B cell (primary cell): ENCODE measurements at places on chromosomes 16 and 17. TPM values are rescaled to one million over a fixed set of nuclear protein-coding genes. Genes with fewer than 3 reads are reported as not detected.
A peak's percentile ranks its signal among the peaks of the same experiment; 100 is the strongest.

GRCh38 chr17:45315648-45316433, 979 bp downstream of the MAP3K14 start:
- DNase-seq, result no peak

RAPGEFL1 gene
- total RNA-seq, result 5.4 and 5.6 TPM in 2 replicates

DNA sequence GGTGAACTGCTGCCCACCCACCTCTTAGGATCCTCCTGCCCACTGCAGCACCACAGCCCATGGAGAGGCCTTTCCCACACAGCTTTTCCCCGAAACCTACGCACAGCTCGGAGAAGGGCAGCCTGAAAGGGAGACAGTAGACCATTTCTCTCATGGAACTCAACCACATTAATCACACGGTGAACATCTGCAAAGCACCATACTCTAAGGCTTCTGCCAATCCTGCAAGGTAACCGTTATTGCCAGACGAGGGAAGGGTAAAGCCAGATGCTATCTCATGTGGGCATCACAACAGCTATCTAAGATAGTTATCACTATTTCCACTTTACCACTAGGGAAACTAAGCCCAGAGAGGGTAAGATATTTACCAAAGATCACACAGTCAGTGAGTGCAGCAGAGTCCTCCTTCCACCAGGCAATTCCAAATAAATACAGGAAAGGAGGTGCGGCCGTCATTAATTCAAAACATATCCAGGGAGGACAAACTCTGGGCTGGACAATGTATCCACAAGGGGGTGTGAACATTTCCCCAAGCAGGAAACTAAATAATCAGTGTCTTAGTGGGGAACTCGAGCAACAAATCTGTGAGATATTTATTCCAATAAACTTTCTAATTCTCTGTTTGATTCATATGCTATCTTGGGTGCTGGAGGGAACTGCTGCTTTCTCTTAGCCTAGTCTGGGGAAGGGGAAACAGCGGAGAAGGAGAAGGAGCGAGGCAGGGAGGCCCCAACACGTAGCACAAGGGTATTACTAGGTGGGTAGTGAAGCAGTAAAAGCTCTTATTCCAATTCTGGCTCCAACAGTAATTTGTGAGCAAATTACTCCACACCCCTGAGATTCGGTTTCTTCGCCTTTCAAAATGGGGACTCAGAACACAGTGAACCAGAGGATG, 723 bp downstream of the TMEM186 start:
- peak; percentile 11 for DNase-seq

DNA sequence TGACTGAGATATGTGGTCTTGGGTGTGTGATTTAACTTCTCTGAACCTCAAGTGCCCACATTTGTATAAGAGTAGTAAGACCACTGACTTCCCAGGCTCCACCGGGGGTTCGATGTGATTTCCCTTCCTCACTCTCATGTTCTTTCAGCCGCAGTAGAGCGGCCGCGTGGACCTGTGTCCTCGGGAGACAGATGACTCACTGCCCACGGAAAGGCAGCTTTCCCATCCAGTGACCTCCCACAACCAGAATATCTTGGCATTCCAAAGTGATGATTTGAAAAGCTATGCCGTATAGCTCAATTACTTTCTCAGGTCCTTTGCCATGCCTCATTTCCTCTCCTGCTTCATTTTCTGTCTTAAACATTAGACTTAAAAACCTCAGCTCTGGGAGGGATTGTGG, 73.6 kb downstream of the IL21R start:
- DNase-seq, result no peak

- DNase-seq, result no peak
These were observed 43.5 kb downstream of the PKD1 start for GRCh38 chr16:2092256-2092620.

GRCh38 chr16:49422896-49423295, 49.3 kb downstream of the C16orf78 start:
- DNase-seq, result no peak

ST3GAL2 gene
- 71.3 and 77.1 TPM in 2 replicates for total RNA-seq

GRCh38 chr16:11087691-11088073, 143.3 kb downstream of the CLEC16A start:
- no peak for DNase-seq

BTBD17 gene
- not detected in 2 replicates for total RNA-seq

UBALD2 gene
- total RNA-seq, result 78.9 and 84.8 TPM in 2 replicates
